ENCODE measurements at places on chromosomes 7 and 10. TPM values are rescaled to one million over a fixed set of nuclear protein-coding genes. Genes with fewer than 3 reads are reported as not detected.

- no peak for DNase-seq
Observed at GRCh38 chr7:50656141-50656895, 91.1 kb upstream of the DDC start.

The ZNF655 gene
- total RNA-seq = 46.2 TPM

DNA sequence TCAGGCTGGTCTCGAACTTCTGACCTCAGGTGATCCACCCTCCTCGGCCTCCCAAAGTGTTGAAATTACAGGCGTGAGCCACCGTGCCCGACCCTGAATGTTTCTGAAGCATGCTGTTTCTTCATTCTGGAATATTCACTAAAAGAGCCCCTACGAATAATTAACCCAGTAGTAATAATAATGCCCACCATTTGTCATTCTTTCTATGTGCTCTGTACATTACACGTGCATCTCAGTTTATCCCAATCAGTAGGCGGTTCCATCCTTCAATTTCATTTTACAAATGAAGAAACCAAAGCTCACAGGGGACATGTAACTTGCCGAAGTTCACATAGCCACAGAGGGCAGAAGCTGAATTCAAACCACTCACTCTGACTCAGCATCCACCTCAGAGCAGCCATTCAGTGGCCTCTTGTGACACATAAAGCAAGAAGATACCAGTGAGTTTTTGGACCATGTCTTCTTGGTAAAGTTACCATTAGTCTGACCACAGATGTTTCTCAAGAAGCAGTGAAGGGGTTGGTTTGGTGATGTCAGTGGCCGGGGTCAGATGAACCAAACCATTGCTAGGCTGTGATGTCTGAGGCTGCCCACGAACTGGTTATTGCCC, 71.9 kb upstream of the DUSP5 start:
- DNase-seq = no peak

The C10orf67 gene
- 0.04 TPM for total RNA-seq

The SRRM3 gene
- 0.31 TPM for total RNA-seq

All from muscle of leg (tissue), 16 donors.